ENCODE measurements at places on chromosomes 6 and 20. TPM values are rescaled to one million over a fixed set of nuclear protein-coding genes. Genes with fewer than 3 reads are reported as not detected.

DNA sequence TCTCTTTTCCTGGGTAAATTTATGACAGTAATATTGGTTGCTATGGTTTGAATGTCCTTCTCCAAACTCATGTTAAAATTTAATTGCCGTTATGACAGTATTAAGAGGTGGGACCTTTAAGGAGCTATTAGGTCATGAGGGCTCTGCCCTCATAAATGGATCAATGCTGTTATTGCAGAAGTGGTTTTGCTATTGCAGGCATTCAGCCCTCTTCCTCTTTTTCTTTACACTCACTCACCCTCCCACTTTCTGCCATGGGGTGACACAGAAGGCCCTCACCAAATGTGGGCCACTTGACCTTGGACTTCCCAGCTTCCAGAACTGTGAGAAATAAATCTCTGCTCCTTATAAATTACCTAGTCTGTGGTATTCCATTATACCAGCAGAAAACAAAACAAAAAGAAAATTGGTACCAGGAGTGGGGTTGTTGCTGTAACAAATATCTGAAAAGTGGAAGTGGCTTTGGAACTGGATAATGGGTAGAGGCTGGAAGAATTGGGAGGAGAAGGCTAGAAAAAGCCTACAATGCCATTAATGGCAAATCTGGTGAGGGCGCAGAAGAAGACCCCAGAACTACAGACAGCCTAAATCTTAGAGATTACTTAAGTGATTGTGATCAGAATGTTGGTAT is 24.8 kb upstream of the IGF2R start:
- no peak for DNase-seq

The TRIM40 gene
- not detected for total RNA-seq

GRCh38 chr6:168783720-168784119 is 342.7 kb downstream of the SMOC2 start:
- DNase-seq, result no peak

GRCh38 chr6:5191222-5191621 is 69.5 kb downstream of the LYRM4 start:
- no peak for DNase-seq

- DNase-seq, result no peak
Measured at GRCh38 chr20:58233881-58234528, 5.6 kb upstream of the ANKRD60 start.

- no peak for DNase-seq
Measured at GRCh38 chr20:21101453-21101931, 4.7 kb downstream of the LINC00237 start.

GRCh38 chr6:83265384-83265783 is 72.2 kb downstream of the RWDD2A start:
- no peak for DNase-seq

- DNase-seq, result no peak
Measured at GRCh38 chr6:113406048-113406695, 451.0 kb upstream of the MARCKS start.

The DNAH8 gene
- 0.09 TPM for total RNA-seq

The MTFR2 gene
- 0.82 TPM for total RNA-seq

DNA sequence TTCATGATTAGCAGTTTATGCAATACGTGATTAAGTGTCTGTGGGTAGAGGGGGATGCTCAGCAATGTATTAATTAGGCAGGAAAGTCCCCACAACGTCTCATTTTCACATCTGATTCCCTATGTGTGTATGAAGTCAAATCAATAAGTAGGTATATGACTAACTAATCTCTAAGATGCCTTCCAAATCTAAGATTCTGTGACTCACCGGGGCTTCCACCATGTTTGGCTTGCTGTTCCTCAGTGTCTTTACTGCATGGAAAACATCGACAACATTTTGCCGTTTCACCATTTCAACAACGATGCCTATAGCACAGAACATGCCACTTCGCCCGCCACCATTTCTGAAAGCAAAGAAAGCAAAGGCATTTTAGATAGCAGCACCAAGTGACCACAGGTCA is 72.0 kb upstream of the THEMIS start:
- no peak for DNase-seq

GRCh38 chr20:36613974-36614373 is 8.4 kb downstream of the RAB5IF start:
- no peak for DNase-seq

The OSER1 gene
- total RNA-seq, result 21.7 TPM

GRCh38 chr6:136803608-136804007 is 11.3 kb upstream of the MAP3K5 start:
- DNase-seq, result no peak

- peak; percentile 23 for DNase-seq
Measured at GRCh38 chr6:36666826-36667591, 11.5 kb upstream of the CDKN1A start.

The SYNCRIP gene
- total RNA-seq, result 95.2 TPM

The ANKRD66 gene
- total RNA-seq, result 0.27 TPM

Measured in cerebellum (tissue), 4 donors.